ENCODE measurements at places on chromosomes 7 and 10.

- no peak for DNase-seq
Measured at GRCh38 chr7:93117327-93117726, 452 bp downstream of the SAMD9 start.

- DNase-seq = no peak
Measured at GRCh38 chr7:103150192-103150591, 1.3 kb upstream of the NAPEPLD start.

GRCh38 chr7:139679731-139680594 is 97.8 kb downstream of the HIPK2 start:
- DNase-seq = no peak

DNA sequence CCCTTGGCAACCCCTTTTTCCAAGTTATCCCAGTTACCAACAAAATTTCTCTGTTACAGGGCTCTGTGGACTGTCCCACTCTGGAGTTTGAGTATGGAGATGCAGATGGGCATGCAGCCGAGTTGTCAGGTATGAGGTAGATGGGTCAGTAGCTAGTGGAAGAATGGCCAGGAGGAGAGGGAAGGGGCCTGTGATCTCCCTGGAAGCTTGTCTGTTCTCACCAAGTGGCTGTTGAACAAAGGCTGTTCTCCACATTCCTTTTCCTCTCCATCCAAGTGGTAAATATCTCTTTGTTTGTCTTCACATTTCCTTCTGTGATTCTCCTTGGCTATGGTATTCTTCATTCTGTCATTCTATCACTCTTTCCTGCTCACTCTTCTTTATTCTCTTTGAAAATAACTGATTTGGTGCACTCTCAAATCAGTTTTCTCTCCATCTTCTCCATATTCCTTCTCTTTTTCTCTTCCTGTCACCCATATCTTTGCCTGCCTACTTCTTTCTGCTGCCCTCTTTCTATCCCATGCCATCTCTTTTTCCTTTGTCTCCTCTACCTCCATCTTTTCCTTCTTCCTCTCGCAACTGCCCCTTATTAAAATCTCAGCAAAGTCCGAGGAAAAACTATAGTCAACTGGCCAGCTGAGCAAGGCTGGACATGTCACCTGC is 5.9 kb downstream of the STRIP2 start:
- no peak for DNase-seq

- DNase-seq = no peak
Measured at GRCh38 chr10:128143531-128143930, 17.3 kb upstream of the MKI67 start.

DNA sequence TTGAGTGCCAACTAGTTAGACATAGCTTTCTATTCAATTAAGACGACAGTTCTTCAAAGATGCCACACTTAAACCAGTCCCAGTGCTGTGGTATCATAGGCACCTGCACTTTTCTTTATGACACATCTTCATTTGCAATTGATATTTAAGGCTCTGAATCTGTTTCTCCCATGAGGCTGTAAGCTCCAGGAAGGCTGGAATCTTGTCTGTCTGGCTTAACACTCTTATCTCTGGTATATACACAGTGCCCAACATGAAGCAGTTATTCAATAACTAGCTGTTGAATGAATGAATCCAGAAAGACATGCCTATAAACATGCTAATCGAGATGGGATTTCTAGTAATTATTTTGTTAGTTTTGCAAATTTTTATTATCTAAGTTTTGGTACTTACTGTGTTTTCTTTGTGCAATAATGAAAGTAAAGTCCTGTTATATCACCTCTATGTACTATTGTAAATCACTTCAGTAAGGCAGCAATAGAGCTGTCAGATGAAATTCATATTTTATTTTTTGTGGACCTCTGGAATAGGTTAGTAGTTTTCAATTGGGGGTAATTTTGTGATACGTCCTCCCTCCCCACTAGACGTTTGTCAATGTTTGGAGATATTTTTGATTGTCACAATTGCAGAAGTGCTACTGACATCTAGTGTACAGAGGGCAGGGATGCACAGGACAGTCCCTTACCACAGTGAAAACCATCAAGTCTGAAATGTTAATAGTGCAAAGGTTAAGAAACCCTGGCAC is 51.3 kb upstream of the STEAP4 start:
- DNase-seq = no peak

DNA sequence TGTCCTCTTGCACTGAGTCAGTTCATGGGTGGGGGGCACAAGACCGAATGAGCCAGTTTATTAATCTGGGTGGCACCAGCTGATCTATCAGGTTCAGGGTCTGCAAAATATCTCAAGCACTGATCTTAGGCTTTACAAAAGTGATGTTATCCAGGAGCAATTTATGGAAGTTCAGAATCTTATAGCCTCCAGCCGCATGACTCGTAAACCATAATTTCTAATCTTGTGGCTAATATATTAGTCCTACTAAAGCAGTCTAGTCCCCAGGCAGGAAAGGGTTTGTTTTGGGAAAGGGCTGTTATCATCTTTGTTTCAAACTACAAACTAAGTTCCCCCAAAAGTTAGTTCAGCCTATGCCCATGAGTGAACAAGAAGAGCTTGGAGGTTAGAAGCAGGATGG is 33.9 kb downstream of the AKR1C8 start:
- no peak for DNase-seq

- no peak for DNase-seq
Measured at GRCh38 chr7:151676759-151677158, 157.1 kb upstream of the RHEB start.

DNA sequence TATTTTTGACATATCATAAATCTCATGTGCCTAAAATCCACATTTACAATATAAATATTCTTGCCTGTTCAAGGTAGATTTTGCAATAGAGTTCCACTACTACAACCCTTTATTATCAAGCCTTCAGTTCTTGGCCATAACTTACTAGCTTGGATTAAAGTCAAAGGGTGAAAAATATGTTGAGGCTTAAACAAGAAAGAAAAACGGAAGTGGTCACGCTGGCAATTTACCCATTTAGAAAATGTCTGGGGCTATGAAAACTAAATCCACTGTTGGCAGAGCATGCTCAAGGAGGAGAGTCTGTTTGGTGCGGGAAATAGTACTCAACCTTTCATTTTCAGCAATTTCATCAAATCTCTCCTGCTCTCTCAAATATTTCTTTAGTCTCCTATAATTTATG is 209.8 kb upstream of the RHOBTB1 start:
- DNase-seq = no peak

- no peak for DNase-seq
Measured at GRCh38 chr10:63421591-63421990, 44.2 kb downstream of the JMJD1C start.

DNA sequence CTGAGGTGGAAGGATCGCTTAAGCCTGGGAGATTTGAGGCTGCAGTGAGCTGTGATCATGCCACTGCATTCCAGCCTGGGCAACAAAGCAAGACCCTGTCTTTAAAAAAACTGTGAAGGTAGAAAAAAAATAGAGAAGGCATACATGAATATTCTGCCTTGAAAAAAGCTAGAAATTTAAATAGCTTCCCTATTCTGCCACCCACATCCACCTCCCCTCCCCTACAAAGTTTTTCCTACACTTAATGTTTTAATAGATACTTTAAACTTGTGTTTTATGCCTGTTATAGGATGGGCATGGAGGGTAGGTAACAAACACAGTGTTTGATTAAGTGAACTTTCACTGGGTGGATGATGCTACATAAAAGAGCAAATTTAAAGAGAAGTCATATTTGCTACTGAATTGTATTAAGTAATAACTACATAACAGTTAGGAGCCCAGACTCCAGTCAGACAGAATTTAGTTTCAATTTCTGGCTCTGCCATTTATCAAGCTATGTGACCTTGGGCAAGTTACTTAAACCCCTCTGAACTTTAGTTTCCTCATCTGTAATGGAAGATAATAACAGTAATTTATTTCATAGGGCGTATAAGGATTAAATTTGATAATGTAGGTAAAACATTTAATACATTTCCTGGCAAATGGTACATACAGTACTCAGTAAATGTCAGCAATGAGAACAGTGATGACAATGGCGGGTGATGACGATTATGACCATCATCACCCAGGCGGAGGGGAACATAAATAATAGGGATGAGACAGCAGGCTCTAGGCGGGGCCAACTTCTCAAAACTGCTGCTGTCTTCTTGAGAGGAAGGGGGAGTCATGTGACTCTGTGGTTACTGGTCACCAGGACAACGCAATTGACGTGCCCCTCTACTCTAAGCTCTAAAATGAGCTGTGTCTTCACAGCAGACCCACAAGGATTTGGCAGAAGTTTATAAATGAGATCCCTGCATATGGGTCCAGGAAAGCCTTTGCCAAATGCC is 15.8 kb downstream of the DNMBP start:
- DNase-seq = no peak

GRCh38 chr7:134703782-134704181 is 57.1 kb downstream of the BPGM start:
- DNase-seq = no peak

DNA sequence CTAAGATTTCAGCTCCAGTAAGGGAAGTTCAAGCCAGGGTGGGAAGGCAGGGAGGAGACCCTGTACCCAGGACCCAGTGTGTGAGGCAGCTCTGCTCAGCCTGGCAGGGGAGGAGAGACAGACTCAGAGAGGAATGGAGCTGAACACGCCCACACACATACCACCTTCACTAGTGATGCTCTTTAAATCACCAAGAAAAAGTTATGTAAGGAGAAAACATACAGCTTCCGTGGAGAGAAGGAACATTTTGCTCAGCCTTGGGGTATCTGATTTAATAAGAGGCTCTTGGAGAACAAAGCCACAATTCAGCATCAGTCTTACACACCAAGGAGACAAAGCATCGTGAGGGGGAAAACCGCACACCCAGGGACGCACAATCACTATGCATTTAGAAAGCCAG is 62.9 kb downstream of the PRKAG2 start:
- no peak for DNase-seq

GRCh38 chr10:128579901-128580300 is 453.7 kb upstream of the MKI67 start:
- no peak for DNase-seq

DNA sequence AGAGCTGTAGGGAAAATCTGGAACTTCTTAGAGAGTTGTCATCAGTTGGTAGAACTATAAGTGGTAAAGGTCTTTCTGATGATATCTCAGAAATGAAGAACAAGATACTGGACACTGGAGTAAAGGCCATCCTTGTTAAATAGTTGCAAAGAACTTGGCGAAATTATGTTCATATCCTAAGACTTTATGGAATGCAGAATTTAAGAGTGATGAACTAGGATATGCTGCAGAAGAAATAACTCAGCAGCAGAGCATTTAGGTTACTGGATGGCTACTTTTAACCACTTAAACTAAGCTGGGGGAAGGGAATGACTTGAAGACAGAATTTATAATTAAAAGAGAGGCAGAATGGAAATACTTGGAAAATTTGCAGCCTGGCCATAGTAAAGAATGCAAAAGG is 23.7 kb downstream of the PTEN start:
- no peak for DNase-seq

- no peak for DNase-seq
Measured at GRCh38 chr7:71886046-71886445, 526.1 kb downstream of the CALN1 start.

DNA sequence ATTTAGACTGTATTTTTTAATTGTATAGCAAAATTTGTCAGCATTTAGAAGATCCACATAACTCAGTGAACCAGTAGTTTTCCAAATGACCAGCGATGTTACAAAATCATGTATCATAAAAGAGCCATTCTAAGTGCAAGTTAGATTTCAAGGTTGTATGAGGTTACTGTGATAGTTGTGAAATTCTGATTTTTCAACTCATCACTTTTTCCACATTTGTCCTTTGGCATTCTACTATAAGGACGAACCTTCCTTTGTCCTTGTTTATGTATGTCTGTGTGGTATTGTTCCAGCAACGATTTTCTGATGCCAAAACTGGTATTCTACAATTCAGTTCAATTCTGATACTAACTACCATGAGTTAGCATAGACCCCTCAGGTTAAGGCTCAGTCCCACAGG is 64.2 kb downstream of the TAX1BP1 start:
- DNase-seq = no peak

- no peak for DNase-seq
Measured at GRCh38 chr7:134045716-134046115, 81.4 kb upstream of the LRGUK start.

- DNase-seq = no peak
Measured at GRCh38 chr10:65570143-65571010, 1355.5 kb upstream of the LRRTM3 start.

GRCh38 chr7:156566812-156567549 is 73.6 kb upstream of the RNF32 start:
- DNase-seq = no peak

All from stimulated activated CD4-positive, alpha-beta T cell treated with anti-CD3 and anti-CD28 coated beads, Interleukin-1b, Interleukin-23, amount 100 ng/mL, for 1 hour (primary cell).